ENCODE measurements at places on chromosomes 1 and 21.
A peak's percentile ranks its signal among the peaks of the same experiment; 100 is the strongest.

DNA sequence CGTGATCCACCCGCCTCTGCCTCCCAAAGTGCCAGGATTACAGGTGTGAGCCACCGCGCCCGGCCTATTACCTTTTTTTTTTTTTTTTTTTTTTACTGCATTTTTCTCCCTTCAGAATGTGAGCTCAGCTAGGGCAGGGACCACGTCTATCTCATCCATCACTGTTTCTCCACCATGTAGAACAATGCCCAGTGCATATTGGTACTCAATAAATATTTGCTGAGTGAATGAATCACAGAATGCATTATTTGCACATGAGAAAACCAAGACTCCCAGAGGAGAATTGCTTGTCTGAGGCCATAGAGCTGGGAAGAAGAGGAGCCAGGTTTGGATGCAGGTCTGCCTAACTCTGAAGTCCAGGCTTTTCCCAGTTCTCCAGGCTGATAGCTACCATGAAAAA, 8.2 kb upstream of the SLC9A1 start:
- no peak for DNase-seq

- DNase-seq: no peak
These were observed 32.7 kb upstream of the WASF2 start for GRCh38 chr1:27522432-27523336.

DNA sequence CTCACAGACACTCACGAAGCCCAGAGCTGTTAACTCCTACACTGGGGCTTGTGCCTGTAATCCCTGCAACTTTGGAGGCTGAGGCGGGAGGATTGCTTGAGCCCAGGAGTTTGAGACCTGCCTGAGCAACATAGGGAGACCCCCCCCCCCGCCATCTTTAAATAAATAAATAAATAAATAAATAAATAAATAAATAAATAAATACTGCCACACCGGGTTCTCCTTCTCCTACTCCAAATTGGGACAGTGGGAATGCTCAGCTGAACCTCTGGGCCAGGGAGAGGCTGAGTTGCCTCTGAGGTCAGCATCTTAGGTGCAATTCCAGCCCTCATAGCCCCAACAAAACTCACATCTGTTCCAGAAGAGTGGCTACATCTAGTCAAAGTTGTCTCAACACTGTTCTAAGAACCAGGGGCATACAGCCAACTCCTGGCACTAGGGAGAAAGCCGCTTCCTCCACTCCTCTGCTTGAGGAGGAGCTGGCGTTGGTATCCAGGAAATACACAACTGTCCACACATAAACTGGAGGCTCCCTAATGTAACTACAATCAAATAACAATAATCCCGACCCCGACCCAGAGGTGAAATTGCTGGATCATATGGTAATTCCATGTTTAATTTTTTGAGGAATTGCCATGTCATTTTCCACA, 27.0 kb downstream of the C1orf216 start:
- no peak for DNase-seq

DNA sequence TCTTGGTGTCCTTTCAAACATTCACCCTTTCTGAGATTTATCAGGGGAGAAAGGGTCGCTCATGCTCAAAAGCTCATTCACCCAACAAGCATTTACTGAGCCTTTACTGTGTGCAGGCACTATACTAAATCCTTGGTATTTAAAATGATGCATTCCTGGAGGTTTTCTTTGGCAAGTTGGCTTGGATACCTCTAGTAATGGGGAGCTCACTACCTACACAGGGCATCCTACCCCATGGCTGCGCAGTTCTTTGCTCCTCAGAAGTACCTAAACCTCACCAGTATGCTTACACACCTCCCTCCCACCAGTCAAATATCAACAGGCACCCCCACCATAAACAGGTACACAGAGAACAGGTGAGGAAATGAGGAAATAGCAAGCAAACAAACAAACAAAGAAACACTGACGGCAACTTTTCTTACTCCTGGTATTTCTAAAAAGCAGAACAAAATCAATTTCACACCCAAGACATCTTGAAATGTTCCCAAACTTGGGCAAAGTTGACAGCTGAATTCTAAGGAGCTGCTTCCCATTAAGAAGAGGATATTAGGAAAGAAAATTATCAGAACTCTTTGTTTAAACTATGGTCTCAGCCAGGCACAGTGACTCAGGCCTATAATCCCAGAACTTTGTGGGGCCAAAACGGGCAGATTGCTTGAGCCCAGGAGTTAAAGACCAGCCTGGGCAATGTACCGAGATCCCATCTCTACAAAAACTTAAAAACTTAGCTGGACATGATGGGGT, 104.8 kb downstream of the PSMG1 start:
- no peak for DNase-seq

DNA sequence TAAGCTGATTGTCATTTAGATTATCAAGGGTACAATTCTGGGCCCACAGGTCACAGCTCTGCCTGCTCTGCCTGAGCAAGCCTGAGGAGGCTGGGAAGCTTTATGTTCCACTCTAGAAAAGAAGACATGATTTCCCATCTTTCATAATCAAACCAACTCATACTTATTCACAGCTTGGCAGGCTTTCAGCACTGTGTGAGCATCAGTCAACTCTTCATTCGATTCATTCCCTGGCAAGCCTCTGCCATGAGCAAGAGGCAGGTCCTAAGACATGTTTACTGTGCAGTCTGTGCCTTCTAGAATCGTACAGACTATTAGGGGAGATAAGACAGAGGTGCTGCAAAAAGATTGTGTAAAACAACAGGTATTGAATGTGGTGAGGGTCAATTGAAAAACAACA, 24.5 kb upstream of the KIRREL1 start:
- peak; percentile 68 for DNase-seq

DNA sequence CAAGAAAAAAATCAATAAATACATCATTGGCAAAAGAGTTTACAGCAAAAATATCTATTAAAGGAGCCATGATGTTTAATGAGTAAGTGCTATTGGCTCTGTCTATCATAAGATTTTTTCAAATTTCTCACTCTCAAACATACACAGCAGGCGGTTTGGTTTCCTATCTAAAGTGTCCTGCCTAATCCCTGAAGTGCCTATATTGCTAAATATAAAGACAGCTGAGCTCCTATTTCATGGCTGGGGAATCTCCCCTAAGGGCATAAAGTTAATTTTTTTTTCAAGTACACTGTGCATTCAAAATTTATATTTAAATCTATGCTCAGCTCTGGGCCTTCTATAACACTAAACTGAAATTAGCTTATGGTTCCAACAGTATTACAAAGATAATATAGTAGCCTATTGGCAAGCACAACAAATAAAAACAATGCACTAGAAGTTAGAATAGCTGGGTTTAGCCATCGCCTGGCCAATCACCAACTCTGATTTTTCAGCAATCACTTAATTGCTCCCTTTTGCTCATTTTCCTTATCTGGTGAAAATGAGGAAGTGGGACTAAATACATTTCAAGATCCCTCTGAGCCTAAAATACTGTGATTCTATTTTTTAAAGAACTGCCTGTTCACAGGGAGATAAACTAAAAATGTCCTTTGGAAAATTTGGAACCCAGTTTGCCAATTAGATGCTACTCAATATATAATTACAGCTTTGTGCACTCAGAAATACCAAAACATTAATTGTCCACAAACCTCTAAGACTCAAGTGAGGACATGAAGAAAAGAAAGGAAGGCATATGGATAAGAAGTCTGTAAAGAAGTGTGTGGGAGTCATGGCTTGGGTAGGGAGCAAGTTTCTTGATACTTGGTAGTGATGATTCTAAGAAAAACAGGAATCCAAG, 62.5 kb downstream of the WDR64 start:
- DNase-seq: no peak

DNA sequence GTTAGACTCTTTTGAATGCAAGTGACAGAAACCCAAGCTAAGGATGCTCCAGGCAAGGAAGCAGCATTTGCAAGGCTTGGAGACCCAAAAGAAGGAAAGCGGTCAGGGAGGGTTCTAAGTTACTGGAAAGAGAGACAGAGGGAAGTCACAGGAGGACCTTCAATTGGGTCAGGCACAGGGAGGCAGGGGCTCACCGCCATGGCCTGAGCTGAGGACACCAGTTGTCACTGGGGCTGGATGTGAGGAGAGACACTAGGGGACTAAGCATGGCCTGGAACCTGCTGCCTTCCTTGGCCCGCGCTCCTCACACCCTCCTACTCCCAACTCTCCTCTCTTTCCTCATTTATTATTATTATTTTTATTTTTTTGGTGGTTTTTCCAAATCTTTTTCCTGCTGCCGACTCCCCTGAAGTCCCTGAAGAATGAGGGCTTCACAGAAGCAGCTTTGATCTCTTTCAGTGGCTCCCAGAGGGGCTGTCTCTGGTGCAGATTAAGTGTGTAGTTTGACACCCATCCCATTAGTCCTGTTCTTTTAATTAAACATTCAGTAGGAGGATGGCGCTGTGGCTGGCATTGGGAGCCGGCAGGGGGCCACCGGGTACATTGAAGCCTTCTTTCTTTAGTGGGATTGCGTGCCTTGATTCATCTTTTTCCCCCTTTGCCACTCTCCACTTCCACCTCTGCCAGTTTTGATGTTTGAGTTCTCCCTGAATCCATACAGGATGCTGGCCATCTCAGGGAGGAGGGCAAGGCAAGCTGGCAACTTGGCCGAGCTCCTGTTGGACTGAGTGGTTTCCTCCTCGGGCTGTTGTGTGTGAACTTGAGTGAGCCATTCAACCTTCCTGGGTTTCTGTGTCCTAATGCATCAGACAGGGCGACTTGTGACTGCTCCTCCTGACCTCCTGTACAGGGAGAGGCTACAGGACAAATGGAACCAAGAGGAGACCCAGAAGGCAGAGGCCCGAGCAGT, 59.3 kb downstream of the MDM4 start:
- no peak for DNase-seq

- DNase-seq: no peak
These were observed 63.6 kb downstream of the CD46 start for GRCh38 chr1:207815466-207815865.

DNA sequence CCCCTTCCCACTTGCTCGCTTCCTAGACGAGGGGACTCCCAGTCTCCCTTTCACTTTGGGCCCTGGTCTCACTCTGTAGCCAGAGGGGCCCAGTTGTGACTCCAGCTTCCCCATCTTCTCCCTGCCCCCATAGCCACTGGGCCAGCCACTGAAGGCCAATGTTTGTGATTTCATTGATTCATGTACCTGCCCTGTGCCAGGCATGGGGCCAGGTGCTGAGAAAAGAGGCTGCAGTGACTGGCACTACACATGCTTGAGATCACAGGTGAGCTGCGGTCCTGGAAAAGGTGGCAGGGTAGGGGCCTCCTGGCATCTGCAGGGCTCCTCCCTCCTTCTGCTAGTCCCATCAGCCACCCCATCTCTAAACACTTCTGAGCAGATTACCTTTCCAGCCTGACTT, 345.3 kb upstream of the VAMP3 start:
- DNase-seq: no peak

- DNase-seq: no peak
These were observed 176.9 kb upstream of the PRMT6 start for GRCh38 chr1:106879538-106879937.

- no peak for DNase-seq
These were observed 61.3 kb upstream of the ARTN start for GRCh38 chr1:43872280-43872679.

DNA sequence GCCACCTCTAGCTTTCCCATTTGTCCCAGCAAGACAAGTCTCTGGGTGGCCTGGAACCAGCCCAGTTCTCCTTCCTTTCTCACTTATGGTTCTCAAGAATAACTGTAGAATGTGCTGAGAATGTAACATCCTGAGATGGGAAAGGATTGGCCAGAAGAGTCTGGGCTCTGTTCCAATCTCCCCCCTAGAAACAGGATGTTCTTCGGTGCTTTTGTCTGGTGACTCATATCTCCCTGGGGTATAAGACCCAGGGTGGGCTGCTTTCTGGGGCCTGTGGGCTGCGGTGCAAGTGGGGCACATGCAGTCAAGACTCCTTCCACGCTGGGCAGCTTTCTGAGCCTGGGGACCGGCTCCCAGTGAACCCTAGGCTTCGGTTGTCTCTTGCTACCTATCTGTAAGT, 251.2 kb upstream of the POU3F1 start:
- DNase-seq: no peak

DNA sequence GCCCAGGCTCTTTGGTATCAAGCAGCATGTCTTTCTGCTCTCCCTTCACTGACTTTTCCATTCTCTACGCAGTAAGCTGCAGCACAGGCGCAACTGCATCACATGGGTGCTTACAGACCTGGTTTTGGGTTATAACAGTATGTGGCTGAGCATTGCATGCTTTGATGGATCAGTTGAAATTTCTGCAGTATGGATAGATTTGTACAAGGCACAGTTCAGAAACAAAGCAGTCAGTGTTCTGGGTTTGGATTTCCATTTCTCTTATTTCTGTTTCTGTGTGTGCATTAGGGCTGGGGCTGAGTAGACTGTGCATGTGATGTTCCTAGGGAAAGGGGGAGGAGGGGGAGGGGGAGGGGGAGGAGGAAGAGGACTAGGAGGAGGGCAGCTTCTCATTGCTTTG, 4.5 kb downstream of the FAM163A start:
- no peak for DNase-seq

- no peak for DNase-seq
These were observed 217.9 kb upstream of the VAMP3 start for GRCh38 chr1:7553042-7553690.

GRCh38 chr1:236156512-236157208, 14.3 kb downstream of the GPR137B start:
- DNase-seq: no peak

DNA sequence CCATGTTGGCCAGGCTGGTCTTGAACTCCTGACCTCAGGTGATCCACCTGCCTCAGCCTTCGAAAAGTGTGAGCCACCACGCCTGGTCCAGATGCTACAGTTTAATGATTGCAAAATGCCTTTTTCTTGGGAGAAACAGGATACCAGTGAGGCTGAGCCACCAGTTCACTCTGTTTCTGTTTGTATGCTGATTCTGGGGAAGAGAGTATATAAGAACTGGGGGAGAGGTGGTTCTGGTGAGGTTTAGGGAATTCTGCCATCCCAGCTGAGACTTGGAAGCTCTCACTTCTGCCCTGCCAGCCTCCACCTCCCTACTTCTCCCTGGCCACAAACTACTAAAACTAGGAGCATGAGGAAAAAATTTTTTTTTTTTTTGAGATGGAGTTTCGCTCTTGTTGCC, 8.1 kb upstream of the PMF1 start:
- no peak for DNase-seq

GRCh38 chr1:84827976-84828375, 65.0 kb downstream of the LPAR3 start:
- DNase-seq: no peak

DNA sequence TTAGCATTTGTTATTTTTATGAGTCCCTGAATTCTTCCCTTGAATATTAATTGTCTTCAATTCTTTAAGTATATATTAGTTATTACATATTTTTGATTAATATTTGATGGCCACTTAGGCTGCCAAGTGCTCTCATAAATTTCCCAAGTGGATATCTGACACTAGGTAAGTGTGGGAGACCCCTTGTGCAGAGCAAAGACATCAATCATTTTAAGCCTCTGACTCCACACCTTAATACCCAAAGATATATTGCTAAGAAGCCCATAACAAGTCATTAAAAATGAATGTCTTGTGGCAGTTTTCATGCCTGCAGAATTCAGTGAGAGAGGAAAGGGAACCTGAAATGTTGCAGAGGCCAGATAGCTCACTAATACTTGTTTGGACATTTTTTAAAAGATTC, 58.4 kb upstream of the PROX1 start:
- DNase-seq: no peak

GRCh38 chr1:152111515-152111968, 3.7 kb downstream of the TCHH start:
- no peak for DNase-seq

GRCh38 chr1:160112357-160112756, 3.2 kb upstream of the ATP1A2 start:
- DNase-seq: no peak

- DNase-seq: no peak
These were observed 85.6 kb upstream of the BRINP3 start for GRCh38 chr1:190563230-190563629.

GRCh38 chr21:38322311-38322950, 65.6 kb downstream of the KCNJ15 start:
- DNase-seq: no peak

- no peak for DNase-seq
These were observed 1.3 kb downstream of the CRYZ start for GRCh38 chr1:74731399-74732052.
